Forelimb muscle (tissue), 1 donor: ENCODE measurements at places on chromosomes 2 and 18.

DNA sequence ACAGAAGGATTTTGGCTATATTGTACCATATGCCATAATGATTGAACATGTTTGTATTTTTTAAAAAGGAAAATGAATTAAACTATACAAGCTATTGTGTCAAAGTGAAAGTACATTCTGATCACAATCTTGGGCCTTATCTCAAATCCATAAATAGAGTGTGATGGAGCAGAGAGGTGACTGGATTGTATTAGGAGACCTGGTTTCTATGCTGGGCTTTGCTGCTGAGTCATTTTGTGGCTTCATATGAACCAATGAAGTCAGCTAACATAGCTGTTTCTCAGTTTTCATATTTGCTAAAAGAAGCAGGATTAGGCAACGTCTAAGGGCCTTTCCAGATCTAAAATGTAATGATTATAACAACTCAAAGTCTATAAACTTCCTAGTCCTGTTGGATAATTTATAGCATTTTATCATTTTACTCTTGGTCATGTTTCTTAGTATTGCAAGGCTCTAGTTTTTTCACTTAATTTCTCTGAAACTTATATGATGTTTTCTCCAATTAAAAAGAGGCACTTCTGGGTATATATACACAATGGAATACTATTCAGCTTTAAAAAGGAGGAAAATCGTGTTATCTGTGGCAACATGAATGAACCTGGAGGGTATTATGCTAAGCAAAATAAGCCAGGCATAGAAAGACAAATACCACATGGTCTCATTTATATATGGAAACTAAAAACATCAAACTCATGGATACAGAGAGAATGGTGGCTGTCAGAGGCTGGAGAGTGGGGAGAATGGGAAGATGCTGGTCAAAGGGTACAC, 112.3 kb downstream of the MEP1B start:
- DNase-seq = no peak

GRCh38 chr2:37507051-37507410, 162.6 kb downstream of the QPCT start:
- DNase-seq = no peak

- peak; percentile 16 for DNase-seq
Observed at GRCh38 chr2:17879137-17879912, 858 bp downstream of the KCNS3 start.

GRCh38 chr18:79754022-79754761, 43.5 kb upstream of the KCNG2 start:
- DNase-seq = no peak

GRCh38 chr2:207180741-207181140, 15.0 kb upstream of the KLF7 start:
- no peak for DNase-seq

- no peak for DNase-seq
Observed at GRCh38 chr2:126900646-126901319, 2.1 kb downstream of the TEX51 start.

DNA sequence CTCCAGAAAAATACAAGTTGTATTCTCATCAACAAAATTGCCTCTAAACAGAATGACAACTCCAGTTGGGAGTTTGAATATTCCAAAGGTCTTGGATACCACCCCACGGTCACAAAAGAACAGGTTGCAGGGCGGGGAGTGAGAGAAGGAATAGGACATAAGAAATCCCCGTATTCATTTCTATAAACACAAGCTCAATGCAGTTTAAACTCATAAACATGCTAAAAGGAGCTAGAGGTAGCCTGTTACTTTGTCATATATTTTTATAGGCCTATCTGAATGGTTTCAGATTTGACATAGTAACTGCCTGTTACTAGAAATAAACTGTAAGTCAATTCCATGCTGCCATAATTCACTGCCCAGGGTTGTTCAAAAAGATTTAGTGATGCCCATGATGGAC, 567.5 kb downstream of the BCL11A start:
- no peak for DNase-seq

- no peak for DNase-seq
Observed at GRCh38 chr2:86747711-86748639, 27.9 kb downstream of the RMND5A start.

GRCh38 chr2:241035818-241036396, 37.5 kb downstream of the SNED1 start:
- no peak for DNase-seq

DNA sequence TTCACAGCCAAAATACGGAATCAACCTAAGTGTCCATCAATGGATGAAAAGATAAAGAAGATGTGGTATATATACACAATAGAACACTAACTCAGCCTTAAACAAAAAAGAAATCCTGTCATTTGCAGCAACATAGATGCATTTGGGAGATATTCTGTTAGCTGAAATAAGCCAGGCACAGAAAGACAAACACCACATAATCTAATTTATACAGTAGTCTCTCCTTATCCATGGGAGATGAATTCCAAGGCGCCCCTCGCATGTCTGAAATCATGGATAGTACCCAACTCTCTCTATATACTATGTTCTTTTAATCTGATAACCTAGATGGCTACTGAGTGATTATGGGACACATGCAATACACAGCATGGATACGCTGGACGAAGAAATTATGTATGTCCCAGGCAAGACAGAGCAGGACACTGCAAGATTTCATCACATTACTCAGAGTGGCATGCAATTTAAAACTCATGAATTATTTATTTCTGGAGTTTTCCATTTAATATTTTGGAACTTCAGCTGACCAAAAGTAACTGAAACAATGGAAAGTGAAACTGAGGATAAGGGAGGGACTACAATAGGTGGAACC, 39.5 kb downstream of the ORC4 start:
- no peak for DNase-seq

DNA sequence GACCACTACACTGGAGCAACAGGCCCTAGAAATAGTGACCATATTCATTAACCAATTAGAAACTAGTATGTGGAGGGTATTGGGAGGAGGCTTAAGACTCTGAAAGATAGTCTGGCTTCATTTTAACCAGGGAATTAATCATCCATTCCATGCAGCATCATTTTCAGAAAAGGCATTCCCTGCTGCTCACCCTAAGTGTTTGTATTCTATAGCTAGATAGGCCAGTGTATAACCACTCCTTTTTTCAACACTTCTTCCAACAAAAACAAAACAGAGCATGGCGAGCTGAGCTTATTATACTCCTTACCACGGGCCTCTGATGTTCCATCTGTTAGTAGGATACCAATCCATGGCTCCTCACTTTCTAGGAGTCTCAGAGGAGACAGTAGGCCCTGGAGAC, 112.0 kb upstream of the PKDCC start:
- DNase-seq = no peak

- peak; percentile 54 for DNase-seq
Observed at GRCh38 chr2:65186872-65187851, 40.5 kb upstream of the ACTR2 start.

GRCh38 chr2:241961454-241961853, 91.9 kb downstream of the RTP5 start:
- no peak for DNase-seq

GRCh38 chr2:30481323-30481800, 34.3 kb downstream of the LCLAT1 start:
- DNase-seq = no peak
